NCI-H2171 (cell line): ENCODE measurements at places on chromosomes 3 and 15.
A peak's percentile ranks its signal among the peaks of the same experiment; 100 is the strongest.

- no peak for DNase-seq
Observed at GRCh38 chr15:69524814-69525213, 72.2 kb downstream of the RPLP1 start.

- no peak for DNase-seq
Observed at GRCh38 chr3:183188895-183189462, 26.4 kb upstream of the LAMP3 start.

GRCh38 chr3:10941972-10942371 is 50.6 kb upstream of the SLC6A1 start:
- no peak for DNase-seq

- DNase-seq, result no peak
Observed at GRCh38 chr3:105729667-105730066, 139.1 kb downstream of the CBLB start.

GRCh38 chr3:171256445-171257250 is 203.6 kb downstream of the TNIK start:
- no peak for DNase-seq

- DNase-seq, result no peak
Observed at GRCh38 chr15:77160562-77161478, 89.9 kb upstream of the TSPAN3 start.

DNA sequence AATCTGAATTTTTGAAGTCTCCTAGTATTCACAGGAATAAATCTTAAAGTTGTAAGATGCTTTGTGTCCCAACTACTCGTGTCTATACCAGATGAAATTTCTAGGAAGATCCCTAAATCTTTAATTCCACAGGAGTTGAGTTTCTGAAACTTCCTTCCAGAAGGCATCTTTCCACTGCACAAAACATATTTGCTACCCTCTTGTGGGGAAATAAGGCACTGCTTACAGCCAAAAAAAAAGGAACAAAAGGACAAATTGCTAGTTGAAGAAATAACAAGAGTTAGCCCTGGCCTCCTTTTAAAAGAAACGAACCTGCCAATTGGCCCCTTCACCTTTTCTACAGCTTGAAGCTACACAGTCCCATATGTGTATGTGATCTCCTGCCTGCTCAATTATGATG is 54.0 kb downstream of the TAFA4 start:
- DNase-seq, result no peak

DNA sequence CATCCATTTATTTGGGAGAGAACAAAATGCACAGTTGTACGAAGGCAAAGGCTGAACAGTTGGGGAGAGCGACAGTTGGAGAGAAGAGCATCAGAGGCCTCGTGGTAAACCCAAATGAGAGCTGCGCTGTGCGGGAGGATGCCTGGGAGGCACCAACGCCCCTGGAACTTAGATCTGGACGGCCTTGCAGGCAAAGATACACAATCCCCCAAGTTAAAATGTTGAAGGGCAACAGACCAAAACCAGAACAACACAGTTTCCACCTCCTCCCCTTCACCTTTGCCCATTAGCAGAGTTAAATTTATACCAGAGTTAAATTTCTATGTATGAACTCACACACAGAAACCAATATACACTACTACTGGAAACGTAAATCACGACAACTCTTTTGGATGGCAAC is 339.6 kb downstream of the RORA start:
- DNase-seq, result no peak

GRCh38 chr3:8366219-8366810 is 135.3 kb upstream of the LMCD1 start:
- DNase-seq, result no peak

DNA sequence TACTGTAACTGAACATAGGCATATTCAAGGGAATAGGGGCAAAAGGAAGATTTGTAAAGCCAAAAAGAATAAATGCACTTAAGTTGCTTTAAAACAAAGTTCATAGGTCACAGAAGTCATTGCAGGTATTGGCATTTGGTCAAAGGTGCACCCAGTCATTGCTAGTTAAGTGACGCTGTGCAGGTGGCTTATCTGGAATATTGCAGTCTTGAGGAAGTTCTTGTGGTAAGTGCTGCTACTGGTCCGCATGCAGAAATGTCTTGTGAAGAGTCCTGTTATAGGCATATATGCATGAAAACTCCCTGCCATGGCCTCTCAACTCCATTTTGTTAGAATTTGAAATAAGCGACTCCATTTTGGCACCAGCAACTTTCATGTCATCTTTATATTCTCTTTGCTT is 293.1 kb downstream of the GBE1 start:
- no peak for DNase-seq

DNA sequence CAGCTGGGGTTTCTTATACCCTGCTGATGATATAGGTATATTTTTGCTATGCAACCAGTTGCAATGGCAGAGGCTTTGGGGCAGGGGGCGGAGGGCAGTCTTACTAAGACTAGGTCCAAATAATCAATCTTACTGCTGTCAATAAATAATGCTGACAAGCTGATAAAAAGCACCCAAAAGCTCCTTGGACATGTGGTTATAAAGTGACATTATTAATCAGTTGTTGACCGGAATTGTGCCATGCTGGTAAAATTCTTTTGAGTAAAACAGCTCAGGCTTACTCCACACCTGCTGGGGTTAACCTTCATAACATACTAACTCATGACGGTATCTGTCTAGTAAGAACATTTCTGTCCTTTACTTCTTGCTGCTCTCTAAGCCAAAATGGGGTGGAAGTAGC is 101.9 kb downstream of the CHST2 start:
- DNase-seq, result no peak

DNA sequence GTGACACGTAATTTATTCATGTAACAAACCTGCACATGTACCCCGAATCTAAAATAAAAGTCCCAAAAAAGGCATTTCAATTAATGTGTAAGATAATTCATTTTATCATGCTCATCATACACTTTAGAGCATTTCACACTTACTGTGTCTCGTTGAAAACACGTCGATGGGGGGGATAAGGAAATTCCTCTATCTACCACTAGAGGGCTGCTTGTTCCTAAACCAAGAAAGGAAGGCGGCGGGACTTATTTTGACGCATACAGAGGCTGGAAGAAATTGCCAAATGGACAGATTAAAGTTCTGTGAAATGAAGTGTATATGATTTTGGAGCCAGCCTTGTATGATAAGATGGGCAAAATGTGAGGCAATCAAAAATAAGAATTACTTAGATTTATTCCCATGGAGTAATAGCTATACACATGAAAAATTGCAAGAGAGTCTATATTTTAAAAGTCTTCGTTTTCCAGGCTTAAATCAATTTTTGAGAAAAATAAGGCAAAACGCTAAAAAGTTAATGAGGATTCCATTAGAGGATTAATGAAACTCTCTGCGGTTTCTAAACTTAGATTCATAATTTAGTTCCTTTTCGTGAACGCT is 346.8 kb downstream of the CNTN3 start:
- peak; percentile 3 for DNase-seq

DNA sequence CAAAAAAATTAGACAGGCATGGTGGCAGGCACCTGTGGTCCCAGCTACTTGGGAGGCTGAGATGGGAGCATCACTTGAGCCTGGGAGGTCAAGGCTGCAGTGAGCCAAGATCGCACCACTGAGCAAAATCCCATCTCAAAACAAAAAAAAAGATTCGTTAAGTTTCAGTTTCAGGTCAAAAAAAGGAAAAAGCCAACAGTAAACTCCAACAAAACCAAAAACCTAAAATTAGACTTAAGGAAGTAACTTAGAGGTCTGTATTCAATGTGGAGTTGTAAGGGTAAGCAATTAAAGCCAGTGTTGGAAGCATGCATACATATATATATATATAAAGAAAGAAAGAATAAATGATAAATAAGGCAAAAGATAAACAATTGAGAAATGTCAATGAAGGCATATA is 11.8 kb downstream of the KPNA1 start:
- no peak for DNase-seq

- no peak for DNase-seq
Observed at GRCh38 chr3:174581558-174581957, 277.6 kb upstream of the NAALADL2 start.

DNA sequence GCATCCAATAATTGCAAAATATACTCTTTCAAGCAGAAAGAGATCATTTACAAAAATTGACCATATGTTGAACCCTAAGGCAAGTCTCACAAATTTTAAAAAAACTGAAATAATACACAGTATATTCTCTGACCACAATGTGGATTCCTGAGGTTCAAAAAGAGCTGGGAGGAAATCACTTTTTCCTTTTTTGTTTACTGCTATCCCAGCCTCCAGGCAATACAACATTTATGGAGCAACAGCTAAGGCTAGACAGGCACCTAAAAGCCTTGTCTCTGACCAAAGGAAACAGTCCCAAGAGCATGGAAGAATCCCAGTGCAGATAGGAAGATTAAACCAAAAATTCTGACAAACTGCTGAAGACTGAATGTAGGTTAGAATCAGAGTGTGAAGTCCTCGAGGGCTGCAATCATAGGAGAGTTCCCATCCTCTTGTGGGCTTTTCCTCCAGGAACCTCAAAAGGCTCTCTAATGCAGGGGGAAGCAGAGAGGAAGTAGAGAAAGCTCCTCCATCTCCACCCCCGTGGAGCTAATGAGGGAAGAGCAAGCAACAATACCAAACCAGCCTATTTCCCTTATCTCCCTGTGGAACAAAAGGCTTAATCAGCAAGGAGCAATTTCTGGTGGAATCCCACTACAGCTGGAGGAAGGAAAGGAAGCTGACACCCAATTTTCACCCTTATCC is 57.0 kb downstream of the TMCC1 start:
- DNase-seq, result no peak

DNA sequence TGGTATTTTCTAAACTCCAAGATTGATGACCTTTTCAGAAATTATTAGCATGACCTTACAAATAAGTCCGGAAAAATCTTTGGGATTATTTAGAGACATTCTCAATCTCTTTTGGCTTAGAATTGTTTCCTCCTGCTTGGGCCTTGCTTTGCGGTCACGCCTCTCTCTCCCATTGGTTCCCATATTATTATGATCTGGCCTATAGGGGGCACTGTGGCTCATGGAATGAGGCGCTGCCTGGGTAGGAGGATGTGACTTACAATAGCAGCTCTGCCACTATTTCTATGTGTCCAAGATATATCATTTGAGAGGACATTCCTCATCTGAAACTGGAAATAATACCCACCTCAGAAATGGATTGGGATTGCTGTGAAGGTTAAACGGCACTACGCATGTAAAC is 464.9 kb downstream of the MFSD1 start:
- DNase-seq, result no peak

DNA sequence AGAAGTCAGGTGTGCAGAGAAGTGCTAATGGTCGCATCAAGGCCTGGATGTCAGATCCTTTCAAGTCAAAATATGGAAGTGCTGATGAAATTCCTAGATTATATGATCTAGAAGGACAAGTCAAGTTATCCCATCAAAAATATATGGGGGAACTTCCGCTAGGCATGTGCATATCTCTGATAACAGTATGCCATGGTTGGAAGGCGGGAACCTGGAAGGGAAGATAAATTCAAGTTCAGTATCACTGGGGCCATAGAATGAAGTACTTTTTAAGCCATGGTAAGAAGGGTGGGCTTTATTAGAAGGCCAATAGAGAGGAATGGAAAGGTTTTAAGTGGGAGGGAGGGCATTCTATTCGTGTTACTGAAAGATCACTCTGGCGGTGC is 38.3 kb downstream of the MITF start:
- DNase-seq, result no peak

DNA sequence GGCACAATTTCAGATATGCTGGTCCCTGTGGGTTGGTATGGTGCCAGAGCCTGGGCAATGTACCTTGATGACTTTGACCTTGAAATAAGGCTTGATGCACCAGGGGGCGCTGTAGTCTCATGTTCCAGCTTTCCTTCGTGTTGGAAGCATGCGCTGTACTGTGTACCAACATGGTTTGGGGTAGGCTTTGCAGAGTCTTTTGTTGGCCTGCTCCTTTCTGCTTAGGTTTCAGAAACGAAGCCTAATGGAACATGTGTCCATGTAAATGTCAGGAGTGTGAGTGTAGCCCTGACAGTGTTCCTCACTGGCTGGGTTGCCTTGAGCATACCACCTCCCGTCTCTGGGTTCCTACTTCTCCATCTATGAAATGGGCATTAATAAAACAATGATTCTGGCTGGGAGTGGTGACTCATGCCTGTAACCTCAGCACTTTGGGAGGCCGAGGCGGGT is 3.6 kb upstream of the CCR4 start:
- DNase-seq, result no peak

DNA sequence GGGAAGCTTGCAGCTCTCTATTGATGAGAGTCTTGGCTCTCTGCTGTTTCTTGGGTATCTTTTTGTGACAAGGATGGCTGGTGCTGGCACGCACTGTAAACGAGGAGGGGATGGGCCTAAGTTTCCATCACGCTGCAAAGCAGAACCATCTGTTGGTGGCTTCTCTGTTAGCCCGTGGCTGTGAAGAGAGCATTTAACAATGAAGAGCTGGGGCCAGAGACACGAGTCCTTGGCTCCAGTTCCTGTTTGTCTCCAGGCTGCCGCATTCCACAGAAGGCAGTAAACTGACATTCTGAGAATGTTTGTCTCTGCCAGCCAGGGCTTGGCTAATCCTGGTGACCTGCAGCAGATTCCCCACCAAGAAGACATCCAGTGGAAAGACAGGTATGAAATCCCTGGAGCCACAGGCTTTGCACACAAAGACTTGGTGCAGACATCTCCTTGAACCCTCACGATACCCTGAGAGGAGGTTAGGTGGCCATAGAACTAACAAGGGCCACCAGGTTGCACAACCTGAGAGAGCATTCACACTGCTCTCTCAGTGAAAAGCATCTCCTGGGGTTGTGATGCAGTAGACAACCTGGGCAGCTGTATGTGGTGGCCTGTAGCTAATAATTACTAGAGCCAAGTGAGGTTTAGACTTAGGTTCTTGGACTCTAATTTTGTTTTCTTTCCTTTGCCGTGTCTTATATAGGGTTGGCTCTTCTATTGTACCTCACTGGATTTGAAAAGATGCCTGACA is 130.9 kb downstream of the ASB7 start:
- no peak for DNase-seq

- DNase-seq, result peak; percentile 76
Observed at GRCh38 chr3:63343674-63344073, 65.6 kb downstream of the SYNPR start.

DNA sequence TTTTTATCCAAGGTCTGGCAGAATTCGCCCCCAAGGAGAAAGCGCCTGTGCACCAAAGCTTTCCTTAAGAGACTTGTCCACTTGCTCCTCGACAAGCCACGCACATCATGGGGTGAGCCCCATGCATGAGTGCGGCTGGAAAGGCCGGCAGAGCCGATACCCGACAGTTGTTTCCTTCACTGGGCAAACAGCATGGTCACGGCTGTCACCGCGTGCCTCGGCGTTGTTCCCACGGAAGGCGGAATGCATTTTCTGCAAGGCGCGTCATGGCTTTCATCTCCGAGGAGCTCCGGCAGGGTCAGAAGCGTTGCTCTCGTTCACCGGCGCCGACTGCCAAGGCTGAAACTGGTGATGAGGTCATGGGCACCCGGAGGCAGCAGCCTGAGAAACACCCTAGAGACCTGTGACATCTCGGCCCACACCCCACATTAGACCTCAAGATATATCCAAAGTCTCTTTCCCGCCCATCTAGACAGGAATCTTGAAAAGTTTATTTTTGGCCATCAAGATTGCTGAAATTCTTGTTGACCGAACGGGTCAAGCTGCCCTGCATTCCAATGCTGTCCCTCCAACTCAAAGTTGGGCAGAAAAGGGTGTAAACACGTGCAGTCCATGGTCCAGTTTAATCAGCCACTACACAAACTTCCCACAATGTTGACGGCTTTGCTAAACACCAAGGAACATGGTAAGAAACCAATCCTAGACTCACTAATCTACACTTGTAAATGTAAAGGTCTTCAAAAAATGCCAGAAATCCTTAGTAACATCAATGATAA is 604 bp upstream of the TJP1 start:
- peak; percentile 22 for DNase-seq
